ENCODE measurements at places on chromosomes 11 and 22.

DNA sequence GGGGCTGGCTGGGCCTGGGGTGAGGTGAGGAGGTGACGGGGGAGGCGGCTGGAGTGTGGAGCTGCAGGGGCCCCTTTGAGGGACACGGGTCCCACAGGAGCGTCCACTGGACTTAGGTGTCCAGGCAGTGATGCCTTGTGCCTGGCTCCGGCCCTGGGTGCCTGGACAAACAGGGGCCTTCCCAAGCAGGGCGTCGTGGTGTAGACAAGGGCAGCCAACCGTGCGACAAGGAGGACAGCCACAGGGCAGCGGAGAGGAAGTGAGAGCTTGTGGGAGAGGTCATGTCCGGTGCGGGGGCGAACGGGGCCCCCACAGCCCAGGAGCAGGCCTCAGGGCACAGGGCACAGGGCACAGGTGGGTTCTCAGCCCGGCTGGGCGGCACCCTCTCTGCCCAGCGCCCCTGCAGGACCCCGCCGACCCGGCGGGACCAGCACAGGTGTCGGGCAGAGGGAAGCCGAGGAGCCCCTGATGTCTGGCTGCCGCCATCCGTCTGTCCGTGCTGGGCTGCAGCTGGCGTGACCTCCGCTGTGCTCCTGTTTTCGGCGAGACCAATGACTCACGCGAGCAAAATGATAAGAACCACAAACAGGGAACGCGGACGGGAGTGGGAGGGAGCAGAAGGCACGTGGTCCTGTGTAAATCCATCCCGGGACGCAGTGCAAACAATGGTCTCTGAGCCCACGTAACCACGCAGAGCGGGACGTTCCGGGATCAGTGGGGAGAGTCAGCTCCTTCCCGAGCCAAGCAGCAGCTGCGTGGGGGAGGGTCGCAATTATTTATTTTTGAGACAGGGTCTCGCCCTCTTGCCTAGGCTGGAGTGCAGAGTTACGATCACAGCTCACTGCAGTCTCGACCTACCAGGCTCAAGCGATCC lies 49.1 kb upstream of the A4GALT start:
- peak; percentile 44 for DNase-seq

DNA sequence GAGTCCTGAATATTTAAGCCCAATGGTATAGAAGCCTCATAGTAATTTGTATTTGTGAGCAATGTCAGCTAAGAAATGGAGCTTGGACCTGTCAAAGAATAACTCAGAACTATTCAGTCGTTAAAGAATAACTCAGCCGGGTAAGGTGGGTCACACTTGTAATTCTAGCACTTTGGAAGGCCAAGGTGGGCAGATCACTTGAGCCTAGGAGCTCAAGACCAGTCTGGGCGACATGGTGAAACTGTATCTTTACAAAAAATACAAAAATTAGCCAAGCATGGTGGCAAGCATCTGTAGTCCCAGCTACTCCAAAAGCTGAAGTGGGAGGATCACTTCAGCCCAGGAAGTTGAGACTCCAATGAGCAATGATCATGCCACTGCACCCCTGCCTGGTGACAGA lies 1526.5 kb downstream of the LRRC4C start:
- DNase-seq = no peak

- DNase-seq = no peak
Observed at GRCh38 chr11:64929625-64930024, 5.1 kb downstream of the PPP2R5B start.

GRCh38 chr11:46696212-46696558 lies 4.2 kb downstream of the ARHGAP1 start:
- DNase-seq = no peak

GRCh38 chr11:79179087-79179486 lies 261.7 kb downstream of the TENM4 start:
- no peak for DNase-seq

Data from T1000 (cell line).